ENCODE measurements at places on chromosomes 1 and 21.

- no peak for DNase-seq
Measured at GRCh38 chr1:109395602-109396512, 1.9 kb downstream of the SORT1 start.

DNA sequence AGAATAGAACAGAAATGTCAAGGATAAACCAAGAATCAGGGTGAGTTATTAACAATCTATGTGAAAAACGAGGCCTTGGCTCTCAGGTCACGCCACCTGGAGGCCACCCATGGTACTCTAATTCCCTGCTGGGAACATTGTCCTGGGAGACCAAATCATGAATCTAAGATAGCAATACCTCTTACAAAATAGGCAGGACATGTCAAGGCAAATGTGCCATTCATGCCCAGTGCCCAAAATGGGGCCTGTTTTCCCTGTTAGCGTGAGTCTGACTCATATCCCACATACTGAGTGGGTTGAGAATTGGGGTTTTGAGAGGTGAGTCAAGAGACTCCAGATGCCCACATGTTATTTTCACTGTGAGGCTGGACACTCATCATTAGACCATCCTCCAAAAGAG lies 380.8 kb downstream of the HHIPL2 start:
- no peak for DNase-seq

DNA sequence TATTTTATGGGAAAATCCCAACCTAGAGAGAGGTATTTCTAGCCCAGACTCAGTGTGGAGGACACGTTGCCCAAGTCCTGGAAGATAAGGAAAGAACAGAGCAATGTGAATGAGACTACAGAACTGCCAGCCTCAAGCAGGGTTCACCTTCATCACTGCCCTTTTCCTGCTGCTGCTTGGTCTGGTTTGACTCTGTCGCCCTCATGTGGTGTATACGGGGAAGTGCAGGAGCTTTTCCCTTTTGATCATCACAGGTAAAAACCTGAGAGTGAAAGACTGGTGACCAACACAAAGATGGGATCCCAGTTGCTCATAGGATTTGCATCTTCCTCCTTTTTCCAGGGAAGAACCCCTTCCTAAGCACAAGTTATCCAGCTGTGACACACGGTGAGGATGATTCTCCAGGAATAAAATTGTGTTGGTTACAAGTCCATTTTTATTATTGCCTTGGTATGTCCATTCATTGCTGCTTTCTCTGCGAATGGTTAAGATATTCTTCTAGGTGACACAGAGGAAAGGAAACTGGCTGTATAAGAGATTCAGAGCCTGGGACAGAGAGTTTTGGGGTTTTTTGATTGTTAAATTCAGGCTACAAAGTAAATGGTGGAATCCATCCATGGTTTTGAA lies 89.5 kb upstream of the CD53 start:
- DNase-seq = no peak

DNA sequence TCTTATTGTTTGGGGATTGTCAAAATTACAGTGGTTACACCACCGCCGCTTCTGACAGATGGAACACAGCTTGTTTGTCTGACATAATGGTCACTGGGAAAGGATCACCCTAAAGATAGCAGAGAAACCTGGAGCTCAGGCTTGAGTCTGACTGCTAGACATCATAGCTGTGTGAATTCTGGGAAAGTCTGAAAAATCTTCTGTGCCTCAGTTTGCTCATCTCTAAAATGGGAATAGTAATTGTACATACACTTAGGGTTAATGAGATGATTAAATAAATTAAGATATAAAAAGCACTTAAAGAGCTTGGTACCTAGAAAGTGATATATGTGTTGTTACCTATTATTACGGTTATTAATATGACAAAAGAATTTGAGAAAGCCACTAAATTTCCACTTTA lies 39.7 kb upstream of the NRIP1 start:
- DNase-seq = no peak

DNA sequence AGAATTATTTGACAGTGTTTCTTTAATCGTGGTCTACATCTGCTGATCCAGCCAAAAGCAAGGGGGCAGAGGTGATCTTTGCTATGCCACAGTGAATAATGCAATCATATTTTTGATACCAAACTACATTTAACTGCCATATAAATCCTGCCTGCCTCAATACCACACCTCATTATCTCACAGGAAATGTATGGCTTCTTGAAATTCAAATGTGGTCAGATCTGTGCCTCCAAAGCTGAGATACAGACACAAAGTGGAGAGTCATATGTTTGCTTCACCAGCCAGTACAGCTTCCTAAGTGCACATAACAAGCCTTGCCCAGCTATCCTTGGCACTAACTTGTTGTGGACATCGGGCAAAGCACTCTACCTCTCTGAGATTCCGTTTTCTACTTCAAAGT lies 250.0 kb upstream of the NFIA start:
- DNase-seq = no peak

- DNase-seq = no peak
Measured at GRCh38 chr1:117886101-117886795, 43.2 kb downstream of the GDAP2 start.

DNA sequence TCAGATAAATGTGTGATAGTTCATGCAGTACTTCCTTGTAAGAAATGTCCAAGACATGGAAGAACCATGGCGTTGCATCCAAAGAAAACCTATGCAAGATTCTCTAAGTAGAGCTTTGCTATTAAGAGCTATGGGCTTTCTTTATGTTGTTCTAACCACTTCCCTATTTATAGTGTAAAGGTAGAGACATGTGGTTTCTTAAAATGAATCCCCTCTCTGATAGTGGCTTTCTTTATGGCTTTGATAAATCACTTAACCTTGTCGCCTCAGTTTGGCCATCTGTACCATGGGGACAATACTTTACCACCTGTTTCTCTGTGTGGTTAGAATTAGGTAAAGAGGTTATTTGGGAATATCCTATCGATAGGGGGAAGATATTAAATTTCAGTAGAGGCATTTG lies 305.5 kb downstream of the NFIA start:
- DNase-seq = no peak

Measured in cerebellar nuclear complex (tissue), 1 donor.